ENCODE measurements at places on chromosomes 7 and 10.

- no peak for DNase-seq
Observed at GRCh38 chr10:129046065-129046681, 420.9 kb upstream of the MGMT start.

GRCh38 chr7:18241543-18242231, 214.0 kb upstream of the PRPS1L1 start:
- DNase-seq: no peak

DNA sequence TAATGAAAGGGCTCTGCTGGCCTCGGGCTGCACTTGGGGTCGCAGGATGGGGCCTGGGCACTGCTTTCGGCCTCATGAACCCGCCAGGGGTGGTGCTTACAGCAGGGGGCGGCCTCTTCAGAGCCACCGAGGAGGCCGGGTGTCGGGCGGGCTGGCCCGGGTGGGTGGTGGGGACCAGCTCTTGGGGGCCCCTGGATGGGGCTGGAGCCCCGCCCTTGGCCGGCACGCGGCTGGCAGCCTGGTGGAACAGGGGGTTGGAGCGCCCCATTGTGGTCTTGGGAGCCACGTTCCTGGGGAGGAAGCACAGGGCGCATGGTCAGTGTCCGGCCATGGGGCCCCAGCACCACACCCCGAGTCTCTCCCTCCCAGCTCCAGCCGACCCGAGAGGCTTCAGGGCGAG, 8.8 kb downstream of the ADAM8 start:
- no peak for DNase-seq

DNA sequence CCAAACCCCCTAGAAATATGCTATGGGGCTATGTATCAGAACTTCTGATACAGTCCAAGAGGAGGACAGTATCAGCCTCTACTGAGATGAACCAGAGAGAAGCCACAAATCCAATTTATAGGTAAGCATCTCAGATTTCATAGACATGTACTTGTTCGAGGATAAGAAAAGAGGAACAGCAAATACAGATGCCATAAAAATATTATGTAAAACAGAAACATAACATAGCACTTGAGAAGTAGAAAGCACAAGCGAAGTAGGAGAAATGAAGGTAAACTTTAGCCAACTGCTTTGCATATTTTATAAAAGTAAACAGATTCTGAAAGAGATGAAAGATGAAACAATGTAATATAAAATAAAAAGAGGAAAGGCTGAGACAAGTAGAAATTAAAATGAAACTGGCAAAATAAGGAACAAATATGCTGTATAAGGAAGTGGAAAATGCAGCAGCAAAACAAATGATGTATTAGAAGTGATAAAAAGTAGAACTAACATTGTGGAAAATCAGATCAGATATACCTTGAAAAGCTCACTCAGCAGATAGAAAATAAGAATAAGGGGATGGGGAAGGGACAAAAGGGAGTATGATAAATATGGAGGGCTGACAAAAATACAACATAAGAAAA, 135.1 kb downstream of the SKAP2 start:
- no peak for DNase-seq

DNA sequence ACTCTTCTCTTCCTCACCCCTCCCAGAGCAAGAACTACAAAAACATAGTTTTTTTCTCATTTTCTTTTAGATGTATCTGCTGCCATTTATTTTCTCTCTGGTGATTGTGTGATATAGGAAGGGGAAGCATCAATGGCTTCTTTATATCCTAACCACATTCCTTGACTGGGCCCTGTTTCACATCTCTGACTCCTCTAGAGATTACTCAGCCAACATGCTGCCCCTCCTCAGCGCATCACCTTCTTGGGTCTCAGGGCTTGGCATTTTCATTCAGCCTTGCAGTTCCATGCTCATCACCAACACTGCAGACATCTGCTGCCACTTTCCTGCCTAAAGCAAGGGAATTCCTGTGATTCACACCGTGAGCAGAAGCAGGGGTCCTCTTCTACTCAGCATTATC, 705.5 kb downstream of the AUTS2 start:
- DNase-seq: no peak

DNA sequence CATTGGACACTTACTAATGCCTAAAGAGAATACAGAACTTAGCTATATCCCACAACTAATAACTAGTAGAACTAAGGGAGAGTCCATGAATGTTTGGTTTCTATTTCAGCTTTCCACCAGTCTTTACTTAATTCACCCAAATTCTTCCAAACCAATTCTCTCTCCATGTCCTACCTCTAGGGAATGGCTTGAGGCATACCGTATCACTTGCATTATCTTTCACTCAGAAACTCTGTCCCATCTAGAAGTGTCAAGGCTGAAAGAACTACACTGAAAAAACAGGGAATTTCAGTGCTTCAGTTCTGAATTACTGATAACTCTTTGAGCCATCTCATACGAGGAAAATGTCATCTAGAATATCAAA, 758 bp downstream of the TMEM168 start:
- DNase-seq: no peak

GRCh38 chr10:11906714-11907113, 83.6 kb downstream of the PROSER2 start:
- DNase-seq: no peak

DNA sequence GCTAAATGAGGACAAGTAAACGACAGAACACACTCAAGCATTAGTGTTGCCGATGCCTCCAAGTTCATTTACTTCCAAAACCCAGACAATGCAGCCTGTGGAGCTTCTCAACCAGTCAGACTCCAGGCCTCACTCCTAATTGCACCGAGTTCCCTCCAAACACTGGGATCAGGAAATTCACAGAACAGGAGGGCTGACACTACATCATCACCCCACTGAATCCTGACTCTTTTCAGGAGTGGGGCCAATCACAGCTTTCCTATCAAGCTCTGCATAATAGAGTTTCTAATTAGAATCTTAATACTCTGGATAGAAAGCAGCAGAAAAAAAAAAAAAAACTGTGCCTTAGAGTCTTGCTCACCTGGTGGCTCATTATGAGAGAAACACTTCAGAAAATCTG, 103.7 kb downstream of the GLI3 start:
- DNase-seq: no peak

GRCh38 chr10:26790221-26790995, 70.3 kb downstream of the ABI1 start:
- peak; percentile 70 for DNase-seq

DNA sequence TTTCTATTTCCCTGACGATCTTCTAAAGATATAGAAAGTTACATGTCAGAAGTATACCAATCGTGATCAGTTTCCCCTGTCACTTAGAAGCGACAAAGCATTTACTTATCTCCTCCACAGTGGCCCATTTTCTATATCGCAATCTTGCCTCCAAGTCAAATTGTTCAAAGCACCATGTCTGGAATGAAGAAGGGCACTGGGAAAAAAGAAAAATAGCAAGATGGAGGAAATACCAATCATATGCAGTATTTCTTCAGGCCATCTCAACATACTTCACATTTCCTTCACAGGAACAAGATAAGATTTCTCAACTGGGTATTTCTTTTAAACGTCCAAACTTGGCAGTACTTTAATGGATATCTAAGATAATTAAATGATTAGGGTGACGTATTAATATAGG, 63.3 kb upstream of the IL6 start:
- DNase-seq: no peak

DNA sequence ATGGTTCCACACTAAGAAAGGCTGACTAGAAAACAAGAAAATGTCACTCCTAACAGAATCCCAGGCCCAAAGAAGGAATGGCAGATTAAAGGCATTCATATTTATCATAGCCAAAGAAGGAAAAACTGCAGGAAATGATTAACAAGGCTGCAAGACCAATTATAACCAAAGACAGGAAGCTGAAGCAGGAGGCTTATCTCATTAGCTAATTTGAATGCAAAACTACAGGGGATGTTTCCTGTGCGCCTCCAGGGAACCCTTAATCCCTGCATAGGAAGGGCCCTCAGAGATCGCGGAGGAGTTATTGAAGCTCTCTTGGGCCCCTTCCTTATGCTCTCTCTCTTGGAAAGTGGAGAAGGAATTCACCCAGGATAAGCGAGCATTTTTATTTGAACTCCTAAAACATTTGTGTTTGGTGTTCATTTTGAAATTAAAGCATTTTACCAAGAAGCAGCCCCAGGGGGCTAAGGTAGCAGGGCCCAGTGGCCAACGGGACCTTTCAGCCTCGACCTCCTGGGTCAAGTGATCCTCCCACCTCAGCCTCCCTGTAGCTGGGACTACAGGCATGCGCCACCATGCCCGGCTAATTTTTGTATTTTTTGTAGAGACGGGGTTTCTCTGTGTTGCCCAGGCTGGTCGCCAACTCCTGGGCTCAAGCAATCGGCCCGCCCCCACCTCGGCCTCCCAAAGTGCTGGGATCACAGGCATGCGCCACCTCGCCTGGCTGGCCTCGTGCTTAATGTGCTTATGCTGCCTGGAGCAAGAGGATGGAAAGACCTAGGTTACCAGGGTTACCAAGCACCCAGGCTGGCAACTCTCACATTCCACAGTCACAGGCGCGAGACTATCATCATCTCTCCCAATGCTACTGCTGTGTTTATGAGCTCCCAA, 24.1 kb upstream of the PROSER2 start:
- no peak for DNase-seq

DNA sequence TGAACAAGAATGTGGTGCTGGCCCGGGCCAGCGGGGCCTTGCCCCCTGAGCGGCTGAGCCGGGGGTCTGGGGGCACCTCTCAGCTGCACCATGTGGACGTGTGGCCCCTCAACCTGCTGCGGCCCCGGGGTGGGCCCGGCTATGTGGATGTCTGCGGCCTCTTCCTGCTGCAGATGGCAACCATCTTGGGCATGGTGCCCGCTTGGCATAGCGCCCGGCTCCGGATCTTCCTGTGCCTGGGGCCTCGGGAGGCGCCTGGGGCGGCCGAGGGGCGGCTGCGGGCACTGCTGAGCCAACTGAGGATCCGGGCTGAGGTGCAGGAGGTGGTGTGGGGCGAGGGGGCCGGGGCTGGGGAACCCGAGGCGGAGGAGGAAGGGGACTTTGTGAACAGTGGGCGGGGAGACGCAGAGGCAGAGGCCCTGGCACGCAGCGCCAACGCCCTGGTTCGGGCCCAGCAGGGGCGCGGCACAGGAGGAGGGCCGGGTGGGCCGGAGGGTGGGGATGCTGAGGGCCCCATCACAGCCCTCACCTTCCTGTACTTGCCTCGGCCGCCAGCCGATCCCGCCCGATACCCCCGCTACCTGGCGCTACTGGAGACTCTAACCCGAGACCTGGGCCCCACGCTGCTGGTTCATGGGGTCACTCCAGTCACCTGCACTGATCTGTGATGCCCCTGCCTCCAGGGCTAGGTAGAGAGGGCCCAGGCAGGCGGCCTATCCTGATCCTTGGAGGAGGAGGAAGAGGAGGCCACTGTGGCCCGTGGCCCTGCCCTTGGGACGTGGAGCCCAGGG, 1.1 kb upstream of the TRIP6 start:
- no peak for DNase-seq

DNA sequence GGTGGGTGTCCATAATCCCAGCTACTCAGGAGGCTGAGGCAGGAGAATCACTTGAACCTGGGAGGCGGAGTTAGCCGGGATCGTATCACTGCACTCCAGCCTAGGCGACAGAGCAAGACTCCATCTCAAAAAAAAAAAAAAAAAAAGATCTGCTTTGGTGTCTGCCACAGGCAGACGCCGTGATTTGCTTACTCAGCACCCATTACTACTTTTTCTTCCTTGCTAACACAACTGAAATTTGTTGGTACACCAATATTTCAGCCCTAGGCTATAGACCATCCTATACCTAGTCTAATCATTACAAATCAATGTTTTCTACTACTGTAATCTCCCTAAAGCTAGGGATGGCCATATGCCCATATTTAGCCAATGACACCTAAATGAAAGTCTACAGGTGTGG, 53.5 kb upstream of the PARD3 start:
- no peak for DNase-seq

DNA sequence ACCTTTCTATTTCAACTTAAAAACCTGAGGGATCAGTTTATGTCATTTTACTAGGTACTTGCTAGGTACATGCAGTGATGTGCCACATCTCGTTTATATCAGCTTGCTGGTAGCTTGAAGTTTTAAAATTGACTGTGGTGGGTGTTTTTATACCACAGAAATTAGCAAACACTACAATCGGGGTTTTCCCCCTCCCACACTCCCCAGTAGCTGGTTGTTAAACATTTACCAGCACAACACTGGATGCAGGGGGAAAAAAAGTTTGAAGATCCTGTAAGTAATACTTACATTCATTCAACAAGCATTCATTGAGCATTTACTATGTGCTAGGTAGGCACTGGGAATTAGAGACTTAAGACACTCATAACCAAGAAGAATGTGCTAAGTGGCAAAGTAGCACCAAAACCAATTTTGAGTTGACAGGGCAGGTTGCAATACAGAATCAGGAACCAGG, 32.6 kb downstream of the USP6NL start:
- DNase-seq: no peak

GRCh38 chr7:18574235-18574540, 78.6 kb downstream of the HDAC9 start:
- no peak for DNase-seq

- DNase-seq: no peak
Observed at GRCh38 chr7:49639808-49640207, 133.6 kb upstream of the VWC2 start.

DNA sequence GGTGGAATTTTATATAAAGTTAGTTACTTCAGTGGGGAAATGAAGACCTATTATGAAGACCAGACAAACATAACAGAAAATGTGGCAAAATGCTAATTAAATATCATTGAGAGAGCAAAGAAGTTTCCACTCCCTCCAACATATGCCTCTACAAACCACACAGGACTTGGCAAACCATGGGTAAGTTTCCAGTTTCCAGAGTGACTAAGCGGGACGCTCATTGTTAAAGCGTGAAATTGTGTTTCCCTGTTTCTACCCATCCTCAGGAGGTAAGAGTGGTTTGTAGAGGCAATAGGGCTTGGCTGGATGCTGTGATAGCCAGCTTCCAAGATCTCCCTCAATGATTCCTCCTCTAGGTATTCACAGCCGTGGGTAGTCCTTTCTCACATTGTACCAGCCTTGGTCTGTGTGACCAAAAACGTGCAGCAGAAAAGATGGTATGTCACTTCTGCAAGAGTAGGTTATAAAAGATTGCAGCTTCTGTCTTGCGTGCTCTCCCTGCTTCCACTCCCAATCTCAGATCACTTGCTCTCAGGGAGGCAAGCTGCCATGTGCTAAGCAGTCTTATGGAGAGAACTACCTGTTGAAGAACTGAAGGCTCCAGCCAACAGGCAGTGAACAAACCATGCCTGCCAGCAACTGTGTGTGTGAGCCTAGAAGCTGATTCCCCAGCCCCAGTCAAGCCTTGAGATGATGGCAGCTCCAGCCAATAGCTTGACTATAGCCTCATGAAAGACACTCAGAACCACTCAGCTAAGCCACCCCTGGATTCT, 35.7 kb downstream of the CBX3 start:
- no peak for DNase-seq

DNA sequence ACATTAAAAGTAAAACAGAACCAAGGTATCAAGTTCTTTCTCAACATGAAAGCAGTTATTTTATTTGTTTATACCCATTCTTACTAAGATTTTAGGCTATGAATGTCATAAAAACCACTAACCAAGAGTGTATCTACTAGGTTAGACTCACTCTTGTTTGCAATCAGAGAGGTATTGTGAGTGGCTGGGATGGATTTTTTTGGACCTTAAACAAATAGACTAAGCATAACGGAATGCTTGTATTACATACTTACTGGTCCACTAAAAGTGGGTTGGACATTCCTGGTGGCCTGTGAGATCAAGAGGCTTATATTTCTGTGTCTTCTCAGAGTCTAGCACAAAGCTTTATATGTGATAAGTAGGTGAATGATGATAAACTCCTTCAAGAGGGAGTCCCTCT, 32.6 kb upstream of the CBLL1 start:
- no peak for DNase-seq

- DNase-seq: no peak
Observed at GRCh38 chr10:77188521-77188920, 449.1 kb downstream of the KCNMA1 start.

Data from T1000 (cell line).